ENCODE measurements at places on chromosomes 1 and 21. TPM values are rescaled to one million over a fixed set of nuclear protein-coding genes. Genes with fewer than 3 reads are reported as not detected.

DNAI4 gene
- total RNA-seq = 15.3 TPM

CELA2B gene
- not detected for total RNA-seq

LELP1 gene
- not detected for total RNA-seq

COL11A1 gene
- total RNA-seq = not detected

HES3 gene
- total RNA-seq = not detected

OLFML2B gene
- total RNA-seq = 0.29 TPM

DNA sequence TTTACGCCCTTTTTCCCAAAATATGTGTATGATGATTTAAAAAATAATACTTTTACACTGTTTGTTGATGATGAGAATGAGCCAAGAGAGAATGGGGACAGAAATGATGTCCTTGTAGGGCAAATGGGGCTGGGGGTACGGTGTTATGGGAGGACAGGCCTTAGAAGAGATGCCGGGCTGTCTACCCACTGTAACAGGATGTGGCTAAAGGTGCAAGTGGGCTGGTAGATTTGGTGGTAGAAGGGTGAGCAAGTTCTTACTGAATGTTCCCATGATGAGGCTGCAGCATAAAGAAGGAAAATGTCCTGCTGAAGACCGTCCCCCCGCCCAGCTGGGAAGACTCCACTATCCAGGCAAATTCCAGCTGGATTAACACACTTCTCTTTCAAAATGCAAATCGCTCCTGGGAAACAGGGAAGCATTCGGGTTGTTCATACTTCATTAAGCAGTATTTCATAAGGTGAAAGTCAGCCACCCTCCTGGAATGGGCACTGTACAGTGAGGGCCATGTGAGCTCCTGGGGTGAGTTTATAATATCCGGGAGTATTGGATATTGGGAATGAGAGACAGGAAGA lies 14.0 kb downstream of the GPA33 start:
- DNase-seq = no peak

DNA sequence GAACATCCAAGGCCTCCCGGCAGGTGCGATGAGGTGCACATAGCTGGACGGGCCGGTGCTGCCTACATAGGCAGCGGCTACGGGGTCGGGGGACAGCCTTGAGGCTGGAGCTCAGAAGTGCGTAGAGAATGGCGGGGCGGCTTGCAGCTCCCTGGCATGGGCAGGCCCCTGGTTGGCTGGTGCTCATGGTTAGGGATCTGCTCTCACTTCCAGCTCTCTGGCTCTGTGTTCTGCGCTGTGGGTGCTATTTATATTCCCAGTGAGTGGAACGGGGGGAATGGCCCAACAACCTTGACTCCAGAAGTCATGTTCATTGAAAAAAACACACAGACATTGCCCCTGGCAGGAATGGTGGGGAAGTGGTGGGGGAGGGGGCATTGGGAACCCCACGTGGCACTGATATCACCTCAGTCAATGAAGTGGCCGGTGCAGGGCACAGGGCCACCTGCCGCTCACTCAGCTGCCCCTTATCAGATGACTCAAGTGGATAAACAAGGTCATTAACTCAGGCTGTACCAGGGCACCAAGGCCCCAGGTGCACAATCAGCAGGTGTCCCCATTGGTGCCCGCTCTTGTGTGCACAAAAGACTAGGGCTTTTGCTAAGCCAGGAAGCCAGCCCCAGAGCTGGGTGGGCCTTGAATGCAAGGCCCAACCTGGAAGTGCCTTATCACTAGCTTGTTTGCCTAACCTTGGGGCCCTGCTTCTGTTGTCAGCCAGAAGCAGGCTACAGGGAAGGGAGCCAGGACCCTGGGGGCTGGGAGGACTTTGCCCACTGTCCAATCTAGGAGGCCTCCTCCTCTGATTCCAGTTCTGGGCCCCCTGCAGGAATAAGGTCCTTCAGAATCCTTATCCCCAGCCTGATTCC lies at the start of gene NR0B2:
NR0B2 (minus strand) TSS at position 222 of the 866 bp plus-strand sequence; CDS start at position 187, 35 bp downstream.
- DNase-seq = no peak

- DNase-seq = no peak
Observed at GRCh38 chr1:80673935-80674597, 1126.7 kb upstream of the ADGRL2 start.

- DNase-seq = no peak
Observed at GRCh38 chr1:206441336-206441967, 28.8 kb upstream of the IKBKE start.

Measured in Daoy (cell line).